Activated naive CD4-positive, alpha-beta T cell treated with anti-CD3 and anti-CD28 coated beads, Interleukin-2, amount 50 U/mL, for 72 hours (primary cell): ENCODE measurements at places on chromosomes 3 and 15. TPM values are rescaled to one million over a fixed set of nuclear protein-coding genes. Genes with fewer than 3 reads are reported as not detected.

Gene SERPINI2
- total RNA-seq, result not detected

Gene GHSR
- total RNA-seq, result not detected

Gene SHC4
- total RNA-seq, result 0.34 TPM

Gene RPP14
- 14.7 TPM for total RNA-seq

Gene LRRC2
- total RNA-seq, result not detected

Gene ANKUB1
- not detected for total RNA-seq

Gene TARS3
- total RNA-seq, result 21.2 TPM

Gene EPM2AIP1
- total RNA-seq, result 12.0 TPM

Gene GOLGA8R
- 4.2 TPM for total RNA-seq

Gene MRPL3
- total RNA-seq, result 105 TPM

Gene APOD
- 0.30 TPM for total RNA-seq

Gene GOLGA6L10
- 0.57 TPM for total RNA-seq

Gene CHDH
- total RNA-seq, result 0.02 TPM

Gene FGF12
- total RNA-seq, result not detected

Gene AMT
- 3.1 TPM for total RNA-seq

Gene PRR20G
- not detected for total RNA-seq

Gene CD86
- 0.14 TPM for total RNA-seq

Gene TNFSF10
- total RNA-seq, result 99.9 TPM

Gene SOX14
- not detected for total RNA-seq

Gene GP5
- 0.43 TPM for total RNA-seq

Gene ISLR
- total RNA-seq, result not detected
